ENCODE measurements at places on chromosomes 3 and 15. TPM values are rescaled to one million over a fixed set of nuclear protein-coding genes. Genes with fewer than 3 reads are reported as not detected.

DNA sequence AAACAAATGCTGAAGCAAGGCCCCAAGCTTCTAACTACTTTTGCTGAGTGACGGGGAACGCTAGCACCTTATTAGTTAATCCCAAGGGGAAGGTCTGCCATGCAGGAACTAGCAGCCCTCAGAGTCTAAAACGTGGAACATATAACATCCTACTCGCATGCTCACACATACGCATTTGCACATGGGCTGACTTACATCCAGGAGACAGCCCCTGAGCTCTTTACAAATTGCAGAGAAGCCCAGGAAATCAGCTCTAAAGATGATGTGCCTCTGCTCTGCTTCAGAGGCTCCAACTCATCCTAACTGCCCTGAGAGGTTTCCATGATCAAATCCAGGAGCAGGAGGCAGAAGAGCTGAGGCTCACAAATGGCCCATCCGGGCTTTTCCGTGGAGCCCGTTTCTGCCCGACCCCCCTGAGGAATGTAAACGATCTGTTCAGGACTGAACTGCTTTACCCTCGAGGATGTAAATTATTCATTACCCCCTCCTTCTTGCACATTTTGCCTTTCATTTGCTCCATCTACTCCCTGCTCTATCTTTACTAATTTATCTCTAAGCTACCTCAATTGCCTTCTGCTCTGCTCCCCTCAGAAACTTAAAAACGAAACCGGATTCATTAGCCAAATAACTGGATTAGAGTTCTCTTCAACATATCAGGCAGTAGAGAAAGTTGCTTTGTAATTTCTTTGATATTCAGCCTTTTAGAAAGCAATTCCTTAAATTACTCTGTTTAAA, 141.9 kb upstream of the CCDC54 start:
- H3K4me3 ChIP-seq: peak overlapping the region; percentile 70
- H3K27me3 ChIP-seq: peaks cover 7% of the 10 kb centered on the region

DNA sequence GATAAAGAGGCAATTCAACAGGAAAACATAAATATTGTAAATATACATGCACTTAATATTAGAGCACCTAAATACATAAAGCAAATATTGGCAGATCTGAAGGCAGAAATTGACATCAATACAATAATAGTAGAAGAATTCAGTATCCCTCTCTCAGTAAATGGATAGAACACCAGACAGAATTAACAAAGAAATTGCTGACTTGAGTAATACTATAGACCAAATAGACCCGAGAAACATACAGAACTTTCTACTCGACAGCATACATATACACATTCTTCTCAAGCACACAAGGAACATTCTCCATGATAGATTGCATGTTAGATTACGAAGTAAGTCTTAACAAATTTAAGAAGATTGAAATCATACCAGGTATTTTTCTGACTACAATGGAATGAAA, 50.2 kb downstream of the OXSM start:
- H3K27ac ChIP-seq: no peak overlapping the region
- no peaks in the 10 kb centered on the region for H3K4me1 ChIP-seq
- no peak overlapping the region for H3K4me3 ChIP-seq
- no peak for DNase-seq
- H3K36me3 ChIP-seq: no peaks in the 10 kb centered on the region

DNA sequence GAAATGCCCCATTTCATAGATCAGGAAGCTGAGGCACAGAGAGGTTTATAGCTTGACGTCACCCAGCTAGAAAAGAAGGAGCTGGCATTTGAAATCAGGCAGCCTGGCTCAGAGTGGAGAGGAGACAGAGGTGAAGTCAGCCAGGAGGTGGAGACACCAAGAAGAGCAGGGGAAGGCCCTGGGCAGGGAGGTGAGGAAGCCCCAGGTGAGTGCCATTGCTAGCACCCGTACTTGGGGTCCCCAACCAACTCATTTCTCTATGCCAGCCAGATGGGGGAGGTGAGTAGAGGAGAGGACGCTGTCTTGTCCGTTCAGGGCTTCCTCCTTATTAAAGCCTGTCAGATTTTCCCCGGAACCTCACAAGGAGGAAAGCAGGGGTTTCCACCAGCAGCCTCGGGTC, 149.6 kb upstream of the TLE3 start:
- peaks cover 23% of the 10 kb centered on the region for H3K4me1 ChIP-seq
- H3K27ac ChIP-seq: no peak overlapping the region
- H3K27me3 ChIP-seq: peaks cover 15% of the 10 kb centered on the region

- H3K36me3 ChIP-seq: no peaks in the 10 kb centered on the region
- H3K4me1 ChIP-seq: peaks cover 19% of the 10 kb centered on the region
- no peak overlapping the region for H3K4me3 ChIP-seq
- no peak overlapping the region for H3K27ac ChIP-seq
- DNase-seq: no peak
Observed at GRCh38 chr3:69391554-69391953, 5.7 kb upstream of the FRMD4B start.

- DNase-seq: peak; percentile 80
- H3K4me1 ChIP-seq: peaks cover 2% of the 10 kb centered on the region
- no peaks in the 10 kb centered on the region for H3K27me3 ChIP-seq
- H3K36me3 ChIP-seq: no peaks in the 10 kb centered on the region
- no peak overlapping the region for H3K27ac ChIP-seq
Observed at GRCh38 chr3:12135029-12135657, 23.6 kb downstream of the TIMP4 start.

DNA sequence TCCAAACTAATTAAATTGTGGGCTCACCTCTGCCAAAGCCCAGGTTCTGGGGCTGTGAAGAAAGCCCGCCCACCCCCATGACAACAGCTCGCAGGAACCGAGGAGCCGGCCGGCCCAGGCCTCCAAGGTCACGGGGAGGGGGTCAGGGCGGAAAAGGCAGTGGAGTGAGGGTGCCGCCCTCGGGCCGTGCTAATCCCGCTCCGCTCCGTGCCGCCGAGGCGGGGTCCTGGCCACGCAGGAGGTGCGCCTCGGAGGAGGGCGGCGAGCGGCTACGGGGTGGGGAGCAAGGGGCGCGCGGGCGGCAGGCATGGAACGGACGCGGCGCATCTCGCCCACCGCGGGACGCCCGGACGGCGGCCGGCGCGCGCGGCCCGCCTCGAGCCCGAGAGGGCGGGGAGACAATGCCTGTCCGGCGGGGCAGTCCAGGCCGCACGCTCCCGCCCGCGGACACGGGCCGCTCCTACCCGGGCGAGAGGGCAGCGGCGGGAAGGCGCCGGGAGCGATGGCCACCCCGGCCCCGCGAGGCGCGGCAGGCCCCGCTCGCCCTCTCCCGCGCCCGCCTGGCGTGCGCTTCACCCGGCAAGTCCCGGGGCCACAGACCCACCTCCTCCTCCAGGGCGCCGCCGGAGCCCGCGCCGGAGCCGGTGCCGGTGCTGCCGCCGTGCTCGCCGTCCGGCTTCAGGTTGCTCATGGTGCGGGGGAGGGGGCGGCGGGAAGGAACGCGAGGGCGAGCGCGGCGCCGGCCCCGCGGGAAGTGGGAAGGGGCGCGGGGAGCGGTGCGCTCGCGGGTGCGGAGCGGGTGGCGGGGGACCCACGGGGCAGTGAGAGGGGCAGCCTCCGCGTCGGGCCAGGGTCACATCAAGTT, 528 bp downstream of the RBPMS2 start:
- no peaks in the 10 kb centered on the region for H3K4me1 ChIP-seq
- DNase-seq: peak; percentile 33
- peaks cover 14% of the 10 kb centered on the region for H3K27me3 ChIP-seq
- H3K4me3 ChIP-seq: peak overlapping the region; percentile 39

DNA sequence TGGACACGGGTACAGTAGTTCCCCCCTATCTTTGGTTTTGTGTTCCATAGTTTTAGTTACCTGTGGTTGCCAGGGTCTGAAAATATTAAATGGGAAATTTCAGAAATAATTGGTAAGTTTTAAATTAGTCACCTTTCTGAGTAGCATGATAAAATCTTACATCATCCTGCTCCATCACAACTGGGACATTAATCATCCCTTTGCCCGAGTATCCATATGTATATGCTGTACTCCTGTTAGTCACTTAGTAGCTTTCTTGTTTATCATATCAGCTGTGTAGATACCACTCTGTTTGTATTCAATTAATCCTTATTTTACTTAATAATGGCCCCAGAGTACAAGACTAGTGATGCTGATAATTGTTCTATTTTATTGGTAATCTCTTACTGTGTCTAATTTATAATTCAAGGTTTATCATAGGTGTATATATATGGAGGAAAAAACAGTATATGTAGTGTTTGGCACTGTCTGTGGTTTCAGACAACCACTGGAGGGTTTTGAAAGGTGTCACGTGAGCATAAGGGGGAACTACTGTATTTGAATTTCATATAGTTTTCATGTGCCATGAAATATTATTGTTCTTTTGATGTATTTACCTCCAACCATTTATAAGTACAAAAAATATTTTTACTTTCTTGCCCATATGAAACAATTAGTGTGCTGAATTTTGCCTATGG, 41.4 kb downstream of the CTDSPL2 start:
- H3K27ac ChIP-seq: no peak overlapping the region
- H3K27me3 ChIP-seq: no peaks in the 10 kb centered on the region
- H3K4me1 ChIP-seq: no peaks in the 10 kb centered on the region
- no peak for DNase-seq
- H3K4me3 ChIP-seq: no peak overlapping the region

- H3K27ac ChIP-seq: peak overlapping the region; percentile 73
- H3K27me3 ChIP-seq: peaks cover 22% of the 10 kb centered on the region
- H3K4me1 ChIP-seq: peaks cover 20% of the 10 kb centered on the region
- DNase-seq: no peak
- no peak overlapping the region for H3K4me3 ChIP-seq
Observed at GRCh38 chr15:74137537-74137894, 7.1 kb downstream of the ISLR2 start.

DNA sequence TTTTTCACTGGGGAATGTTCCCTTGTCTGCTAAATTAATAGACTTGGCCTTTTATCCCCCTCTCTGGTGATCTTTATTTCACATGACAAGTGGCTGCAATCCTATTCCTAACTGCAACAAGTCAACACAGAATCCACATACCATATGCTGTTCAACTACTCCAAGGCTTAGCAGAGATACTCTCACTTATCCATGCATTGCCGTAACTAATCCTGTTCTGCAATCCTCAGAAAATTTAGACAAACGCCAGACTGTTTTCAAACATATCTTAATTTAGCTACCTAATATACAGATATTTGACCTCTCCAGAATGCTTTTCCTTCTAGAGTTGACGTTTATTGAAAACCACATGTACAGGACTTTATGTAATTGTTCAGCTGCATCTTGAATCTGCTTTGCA, 37.9 kb downstream of the EID1 start:
- H3K27me3 ChIP-seq: peaks cover 1% of the 10 kb centered on the region
- no peak overlapping the region for H3K27ac ChIP-seq
- H3K4me1 ChIP-seq: no peaks in the 10 kb centered on the region
- no peak for DNase-seq
- H3K4me3 ChIP-seq: no peak overlapping the region

DNA sequence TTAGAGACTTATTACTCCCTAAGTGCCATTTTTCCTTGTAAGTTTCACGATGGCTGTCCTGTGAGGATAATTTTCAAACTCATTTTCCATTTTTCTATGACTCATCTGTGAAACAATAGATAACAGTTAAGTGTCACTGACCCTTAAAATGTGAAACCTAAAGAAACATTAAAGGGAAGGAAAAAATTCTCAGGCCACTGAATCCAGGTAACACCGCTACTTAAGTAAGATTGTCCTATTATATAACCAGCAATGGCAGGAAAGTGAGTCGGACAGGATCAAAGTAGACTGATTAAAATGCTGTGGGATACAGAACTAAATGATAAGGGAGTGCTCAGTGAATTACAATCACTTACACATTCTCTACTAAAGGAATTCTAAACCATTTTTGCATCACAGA, 12.4 kb downstream of the PLD1 start:
- no peak overlapping the region for H3K4me3 ChIP-seq
- no peak for DNase-seq
- no peaks in the 10 kb centered on the region for H3K27me3 ChIP-seq
- no peaks in the 10 kb centered on the region for H3K36me3 ChIP-seq
- no peaks in the 10 kb centered on the region for H3K4me1 ChIP-seq

- no peak overlapping the region for H3K4me3 ChIP-seq
- no peak overlapping the region for H3K27ac ChIP-seq
- no peaks in the 10 kb centered on the region for H3K27me3 ChIP-seq
Observed at GRCh38 chr3:56764904-56765547, 36.7 kb downstream of the ARHGEF3 start.

DNA sequence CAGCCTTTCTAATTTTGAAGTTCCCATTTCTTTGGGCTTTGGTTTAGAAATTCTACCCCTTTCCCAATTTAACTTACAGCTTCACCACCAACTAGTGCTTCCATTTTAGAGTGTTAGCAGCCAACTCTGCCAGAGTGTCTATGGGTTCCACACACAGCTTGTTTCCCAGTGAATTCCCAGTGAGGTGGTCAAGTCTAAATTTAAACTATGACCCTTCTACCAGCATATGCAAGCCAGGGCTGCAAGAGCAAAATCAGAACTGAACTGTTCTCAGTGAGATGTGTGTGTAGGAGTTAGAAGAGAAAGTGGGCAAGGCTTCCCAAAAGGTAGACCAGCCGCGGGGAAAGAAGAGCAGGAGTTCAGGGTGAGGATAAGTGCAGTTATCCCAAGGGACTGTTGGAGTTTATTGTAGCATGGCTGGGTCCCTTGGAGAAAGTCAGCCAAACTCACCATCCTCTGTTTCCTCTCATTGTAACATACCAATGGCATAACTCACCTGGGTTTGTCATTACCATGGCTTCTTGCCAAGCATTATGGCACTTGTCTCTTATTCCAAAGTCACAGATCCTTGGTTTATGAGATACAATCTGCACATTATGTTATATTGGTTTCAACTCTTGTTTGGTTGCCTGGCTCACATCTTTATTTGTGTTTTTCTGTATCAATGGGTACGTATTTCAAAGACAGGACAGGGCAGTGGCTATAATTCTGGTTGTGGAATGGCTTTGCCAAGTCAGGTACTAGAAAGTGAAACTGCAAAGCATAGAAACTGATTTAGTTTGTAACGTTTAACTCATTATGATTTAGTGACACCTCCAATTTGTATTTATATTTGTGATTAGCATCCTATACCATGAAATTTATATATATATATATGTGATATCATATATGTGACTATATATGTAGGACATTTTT, 130.2 kb upstream of the UMPS start:
- H3K36me3 ChIP-seq: no peaks in the 10 kb centered on the region
- DNase-seq: no peak
- H3K4me3 ChIP-seq: no peak overlapping the region
- peaks cover 23% of the 10 kb centered on the region for H3K4me1 ChIP-seq

DNA sequence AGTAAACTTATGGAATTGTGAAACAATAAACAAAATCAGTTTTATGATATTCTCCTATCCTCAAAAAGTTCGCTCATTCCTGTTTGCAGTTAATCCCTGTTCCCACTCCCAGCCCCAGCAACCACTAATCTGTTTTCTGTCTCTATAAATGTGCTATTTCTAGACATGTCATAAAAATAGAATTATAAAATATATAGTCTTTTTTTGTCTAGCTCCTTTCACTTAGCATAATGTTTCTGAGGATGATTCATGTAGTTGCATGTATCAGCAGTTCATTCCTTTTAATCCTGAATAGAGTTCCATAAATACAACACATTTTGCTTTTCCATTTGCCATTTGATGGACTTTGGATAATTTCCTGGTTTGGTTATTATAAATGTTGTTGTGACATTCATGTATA, 140.0 kb downstream of the KCNAB1 start:
- no peaks in the 10 kb centered on the region for H3K27me3 ChIP-seq
- H3K27ac ChIP-seq: no peak overlapping the region
- no peaks in the 10 kb centered on the region for H3K4me1 ChIP-seq

Gene PLSCR5
- total RNA-seq: not detected

Gene FBXO40
- total RNA-seq: not detected

Gene AHSG
- not detected for total RNA-seq

Gene RARB
- 1.2 TPM for total RNA-seq

Gene PP2D1
- not detected for total RNA-seq

Gene TRIM71
- 117 TPM for total RNA-seq

Gene ROPN1
- not detected for total RNA-seq

Gene DNAJB11
- 57.6 TPM for total RNA-seq

Measured in glutamatergic neuron (in vitro differentiated cells).